Posterior cingulate gyrus (tissue), 11 donors: ENCODE measurements at places on chromosomes 6 and 20.

- DNase-seq: no peak
These were observed 313.1 kb upstream of the SUPT3H start for GRCh38 chr6:45690846-45691245.

GRCh38 chr6:498795-499231 lies 107.3 kb downstream of the IRF4 start:
- no peak for DNase-seq

DNA sequence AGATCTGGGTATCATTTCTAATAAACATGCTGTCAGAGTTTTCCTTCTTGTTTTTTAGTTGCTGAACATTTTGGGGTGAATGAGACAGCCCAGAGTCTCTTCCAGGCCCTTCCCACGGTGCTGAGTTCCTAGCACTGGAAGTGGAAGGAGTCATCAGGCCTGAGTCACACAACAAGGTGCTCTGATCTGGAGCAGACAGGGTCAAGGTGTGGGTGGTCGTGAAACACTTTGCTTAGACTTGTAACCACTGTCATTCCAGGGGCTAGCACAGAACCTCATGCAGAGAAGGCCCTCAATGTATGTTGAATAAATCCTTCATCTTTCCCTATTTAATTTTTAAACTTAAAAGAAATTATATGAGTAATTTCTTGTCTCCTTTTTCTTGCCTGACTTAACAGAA lies 60.6 kb downstream of the TXLNB start:
- DNase-seq: no peak

DNA sequence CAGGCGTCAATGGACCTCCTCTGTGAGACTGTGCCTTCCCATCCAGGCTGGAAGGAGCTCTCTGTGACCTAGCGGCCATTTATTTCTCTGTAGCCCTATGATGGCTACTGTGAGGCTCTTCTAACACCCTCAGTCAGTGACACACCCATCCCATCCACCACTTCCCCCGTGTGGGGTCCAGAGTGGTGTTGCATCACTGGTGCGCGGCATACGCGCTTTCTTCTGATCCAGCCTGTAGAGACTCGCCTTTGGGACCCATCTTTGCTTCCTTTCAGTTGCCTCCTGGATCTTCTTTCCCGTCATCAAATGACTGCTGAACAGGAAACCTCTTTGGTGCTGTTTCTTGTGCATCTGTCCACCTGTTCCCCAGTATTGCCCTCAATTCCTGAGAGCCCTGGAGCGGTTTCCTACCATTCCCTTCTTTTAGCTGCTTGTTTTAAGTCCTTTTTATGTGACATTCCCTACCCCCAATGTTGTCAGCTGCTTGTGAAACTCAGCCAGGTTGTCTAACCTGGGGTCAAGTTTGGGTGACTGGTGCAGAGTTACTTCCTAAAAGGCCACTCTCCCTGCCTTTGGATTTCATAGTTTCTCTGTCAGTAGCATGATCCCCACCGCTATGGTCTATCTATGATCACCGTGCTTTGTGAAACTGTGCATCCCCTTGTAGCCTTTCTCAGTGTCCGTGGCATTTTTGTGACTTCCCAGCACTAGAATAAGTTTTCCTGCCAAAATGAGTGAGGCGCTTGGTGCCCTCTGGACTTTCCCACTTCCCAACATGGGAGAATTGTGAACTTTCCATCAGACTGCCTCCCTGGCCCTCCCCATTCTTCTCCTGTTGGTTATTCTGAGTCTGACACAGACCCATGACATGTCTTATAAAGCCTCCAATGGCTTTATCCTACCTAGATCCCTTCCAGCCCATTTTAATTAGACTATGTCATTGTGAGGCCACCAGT lies 5.7 kb downstream of the PRR3 start:
- no peak for DNase-seq

- peak; percentile 25 for DNase-seq
These were observed 81.4 kb downstream of the SERAC1 start for GRCh38 chr6:158086504-158087223.

DNA sequence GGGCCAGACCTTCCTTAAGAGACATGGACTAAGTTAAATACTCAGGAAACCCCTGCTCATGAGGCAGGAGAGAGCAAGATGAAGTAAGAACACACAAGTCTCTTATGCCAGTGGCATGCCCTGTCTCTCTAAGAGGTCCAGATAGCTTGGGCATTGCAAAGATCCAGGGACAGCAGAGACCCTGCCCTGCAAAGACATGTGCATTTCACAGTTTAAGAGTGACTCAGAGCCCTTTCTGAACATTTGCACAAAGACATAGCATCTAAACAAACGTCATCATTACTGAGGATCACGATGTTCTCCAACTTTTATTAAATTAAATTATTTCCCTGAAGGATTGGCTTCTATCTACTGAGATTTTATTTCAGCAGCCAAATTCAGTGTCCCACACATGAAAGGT lies 230.5 kb upstream of the RIN2 start:
- no peak for DNase-seq

GRCh38 chr20:41265938-41266337 lies 51.6 kb downstream of the ZHX3 start:
- DNase-seq: no peak

- DNase-seq: no peak
These were observed 4.6 kb upstream of the IER3 start for GRCh38 chr6:30748851-30749540.

DNA sequence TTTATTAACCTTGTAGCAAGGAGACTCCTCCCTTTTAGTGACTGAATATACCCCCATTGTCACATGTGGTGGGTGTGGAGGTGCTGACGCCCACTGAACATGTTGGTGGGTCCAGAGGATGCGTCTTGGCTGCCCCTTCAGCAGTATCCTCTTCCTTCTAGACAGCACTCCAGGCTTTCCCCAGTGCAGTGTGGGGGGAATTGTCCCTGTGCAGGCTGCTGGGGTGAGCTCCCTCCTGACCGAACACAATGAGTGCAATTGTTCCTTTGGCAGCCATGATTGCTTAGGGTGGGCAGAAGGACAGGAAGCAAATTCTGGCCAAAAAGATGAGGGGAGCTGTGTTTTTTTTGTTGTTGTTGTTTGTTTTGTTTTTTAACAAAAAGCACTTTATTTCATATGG lies 209.3 kb upstream of the PDE10A start:
- no peak for DNase-seq

DNA sequence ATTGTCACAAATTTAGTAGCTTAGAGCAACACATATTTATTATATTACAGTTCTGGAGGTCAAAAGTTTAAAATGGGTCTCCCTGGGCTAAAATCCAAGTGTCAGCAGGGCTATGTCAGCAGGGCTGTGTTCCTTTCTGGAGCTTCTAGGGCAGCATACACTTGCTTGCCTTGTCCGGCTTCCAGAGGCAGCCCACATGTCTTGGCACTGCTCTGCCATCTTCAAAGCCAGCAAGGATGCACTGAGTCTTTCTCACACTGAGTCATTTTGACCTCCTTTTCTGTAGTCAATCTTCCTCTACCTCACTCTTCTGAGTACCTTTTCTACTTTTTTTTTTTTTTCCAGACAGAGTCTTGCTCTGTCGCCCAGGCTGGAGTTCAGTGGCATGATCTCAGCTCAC lies 39.0 kb downstream of the ADGRF4 start:
- peak; percentile 81 for DNase-seq

DNA sequence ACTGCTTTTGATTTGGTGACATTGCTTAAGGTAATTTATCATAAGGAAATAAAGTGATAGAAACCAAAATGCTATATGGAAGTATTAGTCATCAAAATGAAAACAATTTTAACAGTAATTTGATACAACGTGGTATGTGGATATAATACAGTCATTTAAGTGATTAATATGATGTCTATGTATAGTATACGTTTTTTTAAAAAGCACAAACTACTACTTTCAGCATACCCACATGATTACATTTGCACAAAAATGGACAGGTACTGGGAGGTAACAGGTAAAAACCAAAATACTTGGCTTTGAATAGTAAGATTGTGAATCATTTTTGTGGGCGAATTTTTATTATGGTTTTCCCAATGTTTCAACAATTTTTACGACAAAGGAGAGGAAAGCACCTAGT lies 97.6 kb downstream of the OGFRL1 start:
- no peak for DNase-seq

DNA sequence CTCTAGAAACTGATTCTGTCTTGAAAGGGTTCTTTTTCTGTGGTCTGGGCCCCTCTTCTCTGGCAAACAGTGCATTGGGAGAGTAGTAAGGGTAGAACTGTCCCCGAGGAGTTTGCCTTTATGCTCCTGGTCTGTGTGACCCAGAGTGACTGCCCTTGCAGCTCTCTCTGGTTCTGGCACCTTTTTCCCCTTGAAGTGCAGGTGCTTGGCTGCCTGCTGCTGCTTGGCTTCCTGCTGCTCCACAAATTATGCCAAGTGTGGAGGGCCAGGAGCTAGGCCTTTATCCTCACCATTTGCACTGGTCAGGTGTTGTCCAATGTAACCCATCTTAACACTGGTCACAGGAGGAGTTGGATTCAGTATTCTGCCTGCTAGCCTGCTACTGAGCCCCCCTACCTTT lies 11.2 kb downstream of the KIZ start:
- DNase-seq: no peak
